ENCODE measurements at places on chromosomes 11 and 22.

GRCh38 chr11:12234221-12234620 lies 123.8 kb downstream of the MICAL2 start:
- no peak for DNase-seq

GRCh38 chr11:119747868-119748660 lies 19.1 kb upstream of the NECTIN1 start:
- no peak for DNase-seq

- DNase-seq: no peak
These were observed 158.2 kb downstream of the BUD13 start for GRCh38 chr11:116614306-116615210.

DNA sequence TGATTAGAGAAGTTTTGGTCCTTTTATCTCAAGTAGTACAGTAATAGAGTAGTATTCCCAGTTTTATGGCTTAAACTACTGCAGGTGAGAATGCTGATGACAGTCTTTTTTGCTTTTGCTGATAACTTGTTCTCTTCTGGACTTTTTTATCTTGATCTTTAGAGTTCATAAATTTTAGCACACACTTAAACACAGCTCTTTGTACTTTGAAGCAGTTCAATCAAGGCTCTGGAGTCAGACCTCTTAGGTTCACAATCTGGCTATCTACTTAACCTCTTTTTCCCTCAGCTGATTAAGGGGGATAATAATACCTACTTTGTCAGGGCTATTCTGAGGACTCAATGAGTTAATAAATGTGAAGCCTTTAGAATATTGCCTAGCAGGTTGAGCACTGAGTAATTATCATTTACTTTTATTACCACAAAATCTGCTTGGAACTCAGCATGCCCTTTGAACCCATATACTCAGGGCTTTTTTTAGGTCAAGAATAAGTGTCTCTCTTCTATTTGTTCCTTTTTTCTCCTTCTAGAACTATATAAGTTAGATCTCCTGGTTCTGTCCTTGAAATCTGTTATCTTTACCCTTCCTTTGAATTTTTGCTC lies 51.9 kb downstream of the CSTF3 start:
- no peak for DNase-seq

DNA sequence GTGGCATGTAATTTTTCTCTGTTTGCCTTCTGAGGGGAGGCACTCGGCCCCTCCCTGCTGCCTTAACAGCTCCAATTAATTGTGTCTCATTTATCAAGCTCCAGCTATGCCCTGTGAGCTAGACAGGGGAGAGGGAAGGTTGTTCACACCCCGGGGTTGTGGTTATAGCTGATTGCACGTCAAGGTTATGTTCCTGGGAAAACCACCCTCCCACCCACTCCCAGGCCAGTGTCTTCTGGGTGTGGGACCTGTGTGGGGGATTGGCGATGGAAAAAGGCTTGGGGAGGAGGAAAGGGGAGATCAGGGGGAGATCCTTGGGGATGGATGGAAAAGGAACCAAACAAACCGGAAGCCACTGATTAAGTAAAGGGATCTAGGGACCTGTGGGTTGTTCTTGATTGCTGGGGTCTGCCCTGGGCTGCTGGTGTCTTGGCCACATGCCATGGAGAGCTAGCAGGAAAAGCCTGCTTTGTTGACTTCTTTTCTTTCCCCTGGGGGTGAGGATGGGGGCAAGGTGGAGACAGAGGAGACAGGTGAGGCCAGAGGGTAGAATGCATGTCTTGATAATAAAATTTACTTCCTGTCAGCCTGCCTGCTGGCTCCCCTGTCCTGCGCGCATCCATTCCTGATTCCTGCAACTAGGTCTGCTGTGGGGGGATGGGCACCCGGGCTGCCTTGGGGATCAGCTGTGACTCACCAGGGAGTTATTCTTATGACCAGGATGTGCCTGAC lies 13.5 kb upstream of the SORL1-AS1 start:
- peak; percentile 93 for DNase-seq

- peak; percentile 80 for DNase-seq
These were observed 501.0 kb upstream of the LUZP2 start for GRCh38 chr11:23995891-23996290.

- no peak for DNase-seq
These were observed 1253.3 kb downstream of the TBC1D22A start for GRCh38 chr22:48015701-48016100.

- DNase-seq: no peak
These were observed 46.4 kb downstream of the RAB30 start for GRCh38 chr11:83025267-83025704.

DNA sequence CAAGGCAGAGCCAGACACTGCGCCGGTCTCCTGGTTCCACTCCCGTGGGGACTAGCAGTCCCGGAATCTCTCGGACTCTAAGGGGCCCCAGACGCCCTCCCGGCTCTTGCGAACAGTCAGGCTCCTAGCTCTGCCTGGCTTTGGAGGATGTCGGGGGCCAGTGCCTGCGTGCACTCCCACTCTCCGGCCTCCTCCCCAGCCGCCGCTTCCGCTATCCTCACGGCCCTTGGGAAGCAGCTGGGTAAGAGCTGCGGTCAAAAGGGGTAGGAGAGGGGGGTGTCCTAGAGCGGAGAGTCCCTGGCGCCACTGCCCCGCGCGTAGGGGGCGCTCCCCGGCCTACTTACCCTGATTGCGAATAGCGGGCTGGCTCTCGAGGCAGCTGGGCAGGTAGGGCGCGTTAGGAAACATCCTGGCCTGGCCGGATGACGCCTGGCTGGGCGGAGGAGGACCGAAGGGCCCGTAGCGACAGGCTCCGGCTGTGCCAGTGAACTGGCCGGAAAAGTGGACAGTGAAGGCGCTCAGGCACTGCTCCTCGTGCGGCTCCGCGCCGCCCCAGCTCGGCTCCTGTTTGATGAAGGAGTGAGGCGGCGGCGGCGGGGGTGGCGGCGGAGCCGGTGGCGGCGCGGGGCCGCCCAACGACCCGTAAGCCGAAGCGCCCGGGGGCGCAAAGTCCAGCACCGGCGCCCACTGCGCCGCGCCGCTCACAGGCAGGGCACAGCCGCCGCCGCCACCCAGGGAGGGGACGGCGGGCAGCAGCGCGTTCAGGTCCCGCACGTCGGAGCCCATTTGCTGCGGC lies 785 bp downstream of the WT1 start:
- DNase-seq: no peak

DNA sequence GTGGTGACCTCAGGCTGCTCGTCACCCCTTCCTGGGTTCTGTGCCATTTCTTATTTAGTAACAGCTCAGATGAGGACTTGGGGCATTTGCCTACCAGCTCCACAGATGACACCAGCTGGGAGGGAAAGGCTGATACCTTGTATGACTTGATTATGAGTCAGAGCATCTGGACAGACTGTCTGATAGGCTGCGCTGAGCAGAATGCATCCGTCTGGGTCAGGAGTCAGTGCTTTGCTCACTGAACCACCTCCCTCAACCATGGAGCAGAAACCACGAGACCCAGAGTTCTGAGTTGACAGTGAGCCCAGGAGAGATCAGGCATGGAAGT lies 6.8 kb downstream of the ST14 start:
- peak; percentile 97 for DNase-seq

- DNase-seq: peak; percentile 26
These were observed 70.7 kb upstream of the AKIP1 start for GRCh38 chr11:8839957-8840945.

DNA sequence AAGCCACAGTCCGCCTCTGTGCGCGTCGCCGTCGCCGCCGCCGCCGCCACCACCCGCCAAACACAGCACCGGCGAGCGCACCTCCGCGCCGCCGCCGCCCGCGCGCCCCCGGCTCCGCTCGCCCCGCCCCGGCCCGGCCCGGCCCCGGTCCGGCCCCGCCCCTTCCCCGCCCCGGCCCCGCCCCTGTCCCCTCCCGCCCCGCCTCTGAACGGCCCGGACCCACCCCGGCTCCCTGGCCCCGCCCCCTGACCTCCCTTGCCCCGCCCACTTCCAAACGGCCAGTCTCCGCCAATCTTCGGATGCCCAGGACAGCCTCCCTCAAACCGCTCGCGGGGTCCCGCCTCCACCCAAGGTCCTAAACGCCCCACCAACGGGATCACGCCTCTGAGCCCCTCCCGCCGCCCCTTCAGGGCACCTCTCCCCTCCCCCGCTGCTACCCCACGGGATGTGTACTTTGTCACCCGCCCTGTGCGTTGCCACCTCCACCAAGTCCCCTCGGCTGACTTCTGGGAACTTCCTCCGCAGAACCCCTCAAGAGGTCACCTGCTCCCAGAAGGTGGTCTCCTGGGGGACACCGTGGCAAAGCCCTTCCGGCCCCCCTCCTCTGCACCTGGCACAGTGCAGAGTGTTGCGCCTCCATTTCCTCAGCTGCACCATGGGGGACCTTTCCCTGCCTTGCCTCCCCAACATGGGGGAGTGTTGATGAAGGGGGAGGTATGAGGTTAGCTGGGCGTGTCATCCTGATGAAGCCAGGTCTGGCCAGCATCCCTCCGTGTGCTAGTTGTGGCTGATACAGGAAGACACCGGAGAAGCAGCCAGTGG lies at the start of gene KIAA0930:
KIAA0930 (minus strand) TSS at position 85 of the 822 bp plus-strand sequence. CDS start 191 bp downstream, outside the sequence.
- peak; percentile 49 for DNase-seq

- DNase-seq: no peak
These were observed 24.8 kb downstream of the CTNND1 start for GRCh38 chr11:57786436-57786835.

DNA sequence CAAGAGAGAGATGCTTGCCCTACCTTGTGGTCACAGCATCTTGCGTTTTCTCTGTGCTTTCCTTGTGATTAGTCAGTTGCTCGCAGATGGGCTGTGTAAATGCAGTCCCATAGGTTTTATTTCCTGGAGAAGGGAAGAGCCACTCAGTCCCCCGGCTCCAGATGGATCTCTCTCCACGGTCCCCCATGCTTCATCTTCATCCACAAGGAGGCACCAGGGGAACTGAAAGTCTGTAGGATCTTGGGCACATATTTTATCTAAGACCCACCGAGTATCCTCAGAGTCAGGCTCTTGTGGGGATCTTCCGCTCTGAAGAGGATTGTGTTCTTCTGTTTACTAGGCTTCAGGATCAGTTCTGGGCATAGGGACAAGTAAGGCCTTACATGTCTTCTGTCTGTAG lies 66.8 kb upstream of the E2F8 start:
- no peak for DNase-seq

- DNase-seq: peak; percentile 93
These were observed 585 bp downstream of the EMSY start for GRCh38 chr11:76445121-76446084.

DNA sequence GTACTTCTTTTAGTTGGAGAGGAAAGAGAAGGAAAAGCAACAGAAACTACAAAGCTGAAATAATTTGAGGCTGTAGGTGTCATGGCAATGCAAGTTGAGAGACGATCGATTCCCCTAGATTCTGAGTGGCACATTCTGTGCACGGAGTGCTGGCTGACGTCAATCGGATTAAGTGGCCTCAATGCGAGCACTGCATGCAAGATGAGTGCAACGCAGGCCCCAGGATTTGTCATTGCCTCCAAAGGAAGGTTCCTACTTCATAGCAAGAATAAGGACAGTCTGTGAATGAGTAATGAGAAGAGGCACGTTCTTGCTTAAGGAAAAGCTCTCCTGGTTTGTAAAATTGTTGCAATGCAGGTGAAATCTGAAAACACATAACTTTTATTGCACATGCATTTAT lies 892.4 kb downstream of the KCNA4 start:
- peak; percentile 23 for DNase-seq

DNA sequence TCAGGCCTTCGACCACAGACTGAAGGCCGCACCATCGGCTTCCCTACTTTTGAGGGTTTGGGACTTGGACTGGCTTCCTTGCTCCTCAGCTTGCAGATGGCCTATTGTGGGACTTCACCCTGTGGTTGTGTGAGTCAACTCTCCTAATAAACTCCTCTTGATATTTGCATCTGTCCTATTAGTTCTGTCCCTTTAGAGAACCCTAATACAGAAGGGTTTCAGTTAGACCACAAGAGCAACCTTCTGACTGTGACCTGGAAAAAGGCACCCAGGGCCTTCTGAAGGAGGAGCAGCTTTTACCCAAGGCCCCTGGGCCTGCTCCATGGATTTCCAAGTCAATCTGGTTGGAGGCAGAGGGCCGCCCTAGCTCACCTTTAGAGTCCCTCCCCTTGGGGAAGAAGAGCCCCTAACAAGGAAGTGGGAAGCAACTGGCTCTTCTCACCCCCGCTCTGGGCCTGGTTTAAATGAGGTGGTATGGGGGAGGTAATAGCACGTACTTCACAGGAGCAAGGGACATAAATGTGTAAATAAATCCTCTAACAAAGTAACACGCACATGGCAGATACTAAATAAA lies 11.2 kb upstream of the CHST1 start:
- no peak for DNase-seq

GRCh38 chr11:113562981-113563461 lies 87.8 kb upstream of the DRD2 start:
- no peak for DNase-seq

DNA sequence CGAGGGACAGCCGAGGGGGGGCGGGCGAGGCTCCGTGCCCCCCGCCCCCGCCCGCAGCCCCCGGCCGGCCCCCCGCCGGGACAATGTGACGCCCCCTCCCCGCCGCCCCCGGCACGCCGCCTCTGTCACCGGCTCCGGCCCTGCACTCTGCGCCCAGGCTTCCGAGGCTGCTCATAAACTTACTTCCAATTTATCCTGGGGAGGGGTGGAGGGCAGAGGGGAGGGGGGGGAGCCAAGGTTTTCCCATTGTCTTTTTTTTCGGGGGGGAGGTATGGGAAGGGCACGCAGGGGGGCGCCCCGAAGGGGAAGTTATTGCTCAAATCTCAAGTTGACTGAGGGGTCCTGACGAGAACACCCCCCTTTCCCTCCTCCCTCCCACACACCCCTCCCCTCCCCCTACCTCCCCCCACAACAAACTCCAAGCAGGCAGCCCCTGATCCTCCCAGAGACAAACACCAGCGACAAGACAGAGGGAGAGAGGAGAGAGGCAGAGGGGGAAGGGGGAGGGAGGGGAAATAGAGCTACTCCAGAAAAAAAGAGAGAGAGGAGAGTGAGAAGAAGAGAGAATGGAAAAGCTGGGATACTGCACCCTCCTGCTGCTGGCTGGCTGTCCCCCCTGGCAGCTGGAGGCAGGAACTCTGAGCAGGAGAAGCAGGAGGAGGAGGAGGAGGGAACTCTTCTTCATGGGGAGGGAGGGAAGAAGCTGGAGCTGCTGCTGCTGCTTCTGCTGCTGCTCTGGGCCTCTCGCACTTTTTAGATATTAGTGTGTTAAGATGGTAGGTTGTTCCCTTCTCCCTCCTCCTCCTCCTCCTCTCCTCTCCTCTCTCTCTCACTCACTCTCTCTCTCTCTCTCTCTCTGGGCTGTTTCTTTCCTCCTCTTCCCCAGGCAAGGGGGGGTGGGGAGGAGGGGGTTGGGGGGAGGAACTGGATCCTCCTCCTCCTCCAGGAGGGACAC lies 631 bp downstream of the PHF21A start:
- no peak for DNase-seq
